Cardiac fibroblast (primary cell): ENCODE measurements at places on chromosomes 5 and 9.

DNA sequence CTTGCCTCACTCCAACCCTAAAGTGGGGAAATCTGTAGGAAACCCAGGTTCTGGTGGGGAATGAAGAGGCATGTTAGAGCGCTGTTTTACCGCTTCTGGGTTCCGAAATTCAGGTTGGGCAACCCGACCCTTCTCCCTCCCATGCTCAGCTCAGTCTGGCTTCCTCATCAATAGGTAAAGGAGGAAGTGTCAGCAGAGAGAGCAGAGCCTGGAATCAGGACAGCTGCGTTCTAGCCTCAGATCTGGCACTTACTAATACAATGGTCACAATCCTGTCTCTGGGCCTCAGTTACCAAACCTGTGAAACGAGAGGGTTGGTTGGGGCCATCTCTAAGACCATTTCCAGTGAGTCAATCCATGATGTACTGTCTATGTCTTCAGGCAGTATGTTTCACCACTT lies 16.2 kb upstream of the TNIP1 start:
- no peak for DNase-seq

DNA sequence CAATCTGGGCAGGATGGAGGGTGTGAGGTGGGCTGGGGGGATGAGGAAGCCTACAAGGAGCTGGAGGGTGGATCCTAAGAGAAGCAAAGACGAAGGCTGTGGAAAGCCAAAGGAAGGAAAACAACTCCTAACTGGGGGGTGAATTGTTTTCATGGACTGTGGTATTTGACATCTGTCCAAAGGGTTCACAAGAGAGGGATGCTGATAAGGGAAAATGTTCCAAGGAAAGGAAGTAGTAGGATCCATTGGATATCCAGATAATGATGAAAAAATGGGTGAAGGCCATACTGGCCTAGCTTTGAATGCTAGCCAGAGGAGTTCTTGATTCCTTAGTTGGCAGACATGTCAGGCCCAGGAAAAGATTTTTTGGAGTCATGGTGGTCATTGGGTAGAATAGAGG lies 51.8 kb upstream of the FOXI1 start:
- no peak for DNase-seq

DNA sequence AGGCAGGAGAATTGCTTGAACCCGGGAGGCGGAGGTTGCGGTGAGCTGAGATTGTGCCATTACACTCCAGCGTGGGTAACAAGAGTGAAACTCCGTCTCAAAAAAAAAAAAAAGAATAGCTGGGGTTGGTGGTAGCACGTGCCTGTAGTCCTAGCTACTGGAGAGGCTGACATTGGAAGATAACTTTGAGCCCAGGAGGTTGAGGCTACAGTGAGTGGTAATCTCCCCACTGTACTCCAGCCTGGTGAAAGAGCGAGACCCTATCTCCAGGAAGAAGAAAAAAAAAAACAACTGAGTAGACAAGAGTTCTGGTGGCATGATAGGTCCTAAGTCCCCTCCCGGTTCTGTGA lies 26.3 kb downstream of the GOLGA2 start:
- no peak for DNase-seq

DNA sequence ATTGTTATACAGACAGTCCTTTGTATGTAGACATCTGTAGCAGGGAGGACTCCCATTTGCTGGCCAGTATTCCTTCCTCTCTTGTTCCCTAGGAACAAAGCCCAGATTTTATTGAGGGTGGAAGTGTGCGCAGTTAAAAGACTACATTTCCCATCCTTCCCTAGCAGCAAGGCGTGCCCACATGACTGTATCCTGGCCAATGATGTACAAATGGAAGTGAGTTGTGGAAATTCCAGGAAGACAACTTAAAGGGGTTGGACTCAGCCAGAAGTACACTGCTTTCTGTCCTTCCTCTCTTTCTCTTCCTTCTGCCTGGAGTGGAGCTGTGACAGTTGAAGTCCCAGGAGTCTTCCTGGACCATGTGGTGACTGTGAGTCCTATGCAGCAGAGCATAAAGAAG lies 89.0 kb downstream of the HRH2 start:
- peak; percentile 10 for DNase-seq

DNA sequence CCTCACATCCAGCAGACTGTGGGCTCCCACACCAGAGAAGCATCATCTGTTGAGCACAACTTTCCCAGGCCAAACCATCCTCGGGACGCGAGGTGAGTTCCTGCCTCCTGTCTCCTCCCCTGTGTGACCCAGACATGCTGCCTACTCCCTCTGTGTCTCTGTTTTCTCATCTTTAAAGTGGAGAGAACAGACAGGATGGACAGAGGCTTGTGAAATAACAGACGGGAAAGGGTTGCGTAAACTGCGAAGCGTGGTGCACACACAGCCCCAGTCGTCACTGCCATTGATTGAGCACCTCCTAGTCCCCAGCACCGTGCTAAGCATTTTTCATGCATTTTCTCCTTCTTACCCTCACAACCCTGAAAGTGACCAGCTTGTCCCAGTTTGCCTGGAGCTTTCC lies 52.1 kb upstream of the LMX1B start:
- DNase-seq: no peak

GRCh38 chr5:69368458-69369339 lies 621 bp downstream of the AK6 start:
- DNase-seq: peak; percentile 13

GRCh38 chr9:127884427-127884911 lies 7.0 kb upstream of the AK1 start:
- DNase-seq: no peak

DNA sequence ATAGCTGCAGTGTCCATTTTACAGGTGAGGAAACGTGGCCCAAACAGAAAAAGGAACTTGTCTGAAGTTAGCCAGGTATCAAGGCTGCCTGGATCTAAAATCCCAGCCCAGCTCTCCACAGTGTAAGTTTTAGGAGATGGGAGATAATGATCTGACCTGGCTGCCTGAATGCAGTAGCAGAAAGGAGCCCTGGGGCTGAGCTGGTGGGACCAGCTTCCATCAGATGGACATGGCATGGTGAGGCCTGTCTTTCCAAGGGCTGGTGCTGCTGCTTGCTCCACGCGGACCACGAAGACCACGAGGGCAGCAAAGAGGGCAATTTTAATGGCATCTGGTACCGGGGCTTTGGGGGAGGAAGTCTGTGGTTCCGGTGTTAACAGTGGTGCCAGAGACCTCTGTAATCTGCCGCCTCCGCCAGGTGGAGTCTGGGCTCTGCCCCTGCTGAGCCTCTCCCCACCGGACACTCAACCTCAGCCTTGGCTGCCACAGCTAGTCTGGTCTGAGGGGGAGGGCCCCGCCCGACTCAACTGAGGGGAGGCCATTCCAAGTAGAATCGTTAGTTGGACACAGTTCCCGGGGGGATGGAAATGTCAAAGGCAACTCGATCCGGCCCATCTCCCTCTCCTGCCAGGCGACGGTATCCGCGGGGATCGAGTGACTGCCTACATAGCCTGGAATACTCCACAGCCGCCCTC lies 650 bp downstream of the MYORG start:
- peak; percentile 17 for DNase-seq

- DNase-seq: no peak
These were observed 12.5 kb upstream of the IGFBPL1 start for GRCh38 chr9:38436708-38437107.

- no peak for DNase-seq
These were observed 194.7 kb downstream of the CACNA1B start for GRCh38 chr9:138072161-138072842.

DNA sequence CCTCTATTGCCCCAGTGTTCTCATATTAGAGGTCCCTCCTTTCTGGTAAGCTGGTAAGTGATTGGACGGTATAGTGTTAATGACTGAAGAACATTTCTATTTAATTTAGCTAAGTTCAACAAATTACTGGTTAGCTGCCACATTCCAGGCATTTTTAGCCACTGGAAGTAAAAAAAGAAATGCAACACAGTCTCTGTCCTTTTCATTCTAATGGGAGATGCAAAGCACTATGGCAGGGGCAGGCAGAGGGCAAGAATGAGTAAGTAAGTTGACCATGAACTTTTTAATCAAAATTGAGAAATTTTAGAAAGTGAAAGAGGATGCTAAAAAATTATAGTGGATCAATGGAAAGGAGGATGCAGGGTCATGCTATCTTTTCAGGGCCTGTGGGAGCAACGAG lies 137.4 kb downstream of the GPBP1 start:
- DNase-seq: peak; percentile 45

DNA sequence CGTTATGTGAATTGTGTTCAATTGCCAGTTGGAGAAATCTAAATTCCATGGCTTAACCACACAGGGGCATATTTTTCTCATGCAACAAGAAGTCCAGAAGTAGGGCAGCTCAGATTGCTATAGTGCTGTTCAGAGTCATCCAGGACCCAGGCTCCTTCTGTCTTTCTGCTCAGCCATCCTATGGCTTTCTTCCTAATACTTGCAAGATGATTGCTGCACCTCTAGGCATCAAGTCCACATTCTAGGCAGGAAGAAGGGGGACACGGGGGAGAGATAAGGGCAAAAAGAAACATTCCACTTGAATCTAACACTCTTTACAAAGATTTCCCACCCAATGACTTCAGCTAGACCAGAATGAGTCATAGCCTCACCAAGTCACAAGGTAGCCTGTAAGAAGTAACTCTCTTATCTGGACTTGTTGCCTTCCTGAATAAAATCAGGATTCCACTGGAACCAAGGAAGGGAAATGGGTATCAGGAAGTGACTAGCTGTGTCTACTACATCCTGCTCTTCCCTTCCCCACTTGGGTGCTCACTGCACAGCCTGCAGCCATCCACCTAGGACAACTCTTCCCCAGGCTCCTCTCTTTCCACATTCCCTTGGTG lies 5.3 kb downstream of the ERAP2 start:
- DNase-seq: peak; percentile 78

- no peak for DNase-seq
These were observed 276.0 kb upstream of the MPDZ start for GRCh38 chr9:13555516-13555915.

DNA sequence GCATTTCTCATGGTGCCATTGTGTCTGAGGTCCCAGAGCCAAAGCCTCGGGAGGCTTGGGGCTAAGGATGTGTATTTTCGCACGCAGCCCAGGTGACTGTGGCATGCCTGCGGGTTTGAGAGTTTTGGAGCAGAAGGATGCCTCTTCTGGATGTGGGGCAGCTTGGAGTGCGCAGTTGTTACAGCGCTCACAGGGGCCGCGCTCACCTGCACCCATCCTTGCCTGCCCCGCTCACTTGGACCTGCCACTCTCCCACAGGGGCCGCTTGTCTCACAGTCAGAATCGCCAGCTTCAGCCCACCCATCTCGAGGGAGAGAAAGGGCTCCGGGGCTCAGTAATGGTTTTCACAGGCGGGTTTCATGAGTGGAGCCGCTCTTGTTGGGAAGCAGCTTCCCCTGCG lies 132.9 kb downstream of the MVB12B start:
- DNase-seq: no peak

DNA sequence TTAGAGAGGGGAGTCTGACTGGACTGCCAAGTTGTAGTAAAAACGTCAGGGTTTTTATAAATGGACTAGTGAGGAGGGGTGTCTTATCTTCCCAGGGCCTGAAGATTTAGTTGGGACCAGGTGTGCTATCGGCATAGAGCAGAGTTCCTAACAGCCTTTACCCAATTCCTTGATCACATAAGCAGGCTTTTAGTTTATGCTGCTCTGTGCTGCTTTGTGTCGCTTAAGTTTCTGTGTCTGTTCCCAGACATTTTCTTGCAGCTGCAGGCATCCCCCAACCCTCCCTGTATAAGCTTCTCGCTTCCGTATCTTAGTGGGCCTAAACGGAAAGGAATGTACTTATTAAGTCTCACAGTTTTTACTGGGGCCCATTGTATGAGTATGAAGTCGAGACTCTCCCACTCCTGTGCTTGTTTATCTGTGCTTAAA lies 2.6 kb upstream of the SMC5 start:
- DNase-seq: peak; percentile 91

DNA sequence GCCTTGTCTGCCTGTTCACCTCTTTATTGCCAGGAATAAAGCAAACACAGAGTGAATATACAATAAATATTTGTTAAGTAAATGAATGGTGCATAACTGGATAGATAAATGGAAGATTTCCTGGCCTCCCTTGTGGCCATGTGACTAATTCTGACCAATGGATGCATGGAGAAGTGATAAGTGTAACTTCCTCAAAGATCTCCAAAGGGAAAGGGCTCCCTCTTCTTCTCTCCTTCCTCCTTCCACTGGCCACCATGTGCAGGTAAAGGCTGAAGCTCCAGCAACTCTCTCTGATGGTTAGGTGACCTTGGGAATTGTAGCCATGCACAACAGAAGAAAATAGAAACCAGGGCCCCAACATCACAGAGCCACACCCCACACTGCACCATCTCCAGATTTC lies 174.4 kb downstream of the EBF1 start:
- no peak for DNase-seq

GRCh38 chr5:10631316-10631996 lies 67.6 kb downstream of the ANKRD33B start:
- no peak for DNase-seq
